Activated gamma-delta T cell (primary cell): ENCODE measurements at places on chromosomes 3 and 15.

DNA sequence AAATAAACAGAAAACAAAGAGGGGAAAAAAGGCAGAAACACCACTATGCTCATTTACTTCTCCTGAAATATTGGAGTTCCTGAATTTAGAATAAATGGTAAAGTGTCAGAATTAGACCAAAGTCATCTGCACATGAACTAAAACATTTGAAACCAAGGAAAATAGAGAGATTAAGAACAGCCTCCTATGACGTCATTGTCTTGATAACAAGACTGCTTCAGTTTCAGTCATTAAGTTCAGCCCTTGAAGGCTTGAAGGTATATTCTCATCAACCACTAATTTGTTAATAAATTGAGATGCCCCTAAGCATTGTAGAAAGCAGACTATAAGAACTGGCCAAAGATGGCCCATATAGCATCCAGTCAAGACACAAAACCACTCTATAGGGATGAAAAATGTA lies 2.5 kb downstream of the SUMF1 start:
- no peak for DNase-seq

DNA sequence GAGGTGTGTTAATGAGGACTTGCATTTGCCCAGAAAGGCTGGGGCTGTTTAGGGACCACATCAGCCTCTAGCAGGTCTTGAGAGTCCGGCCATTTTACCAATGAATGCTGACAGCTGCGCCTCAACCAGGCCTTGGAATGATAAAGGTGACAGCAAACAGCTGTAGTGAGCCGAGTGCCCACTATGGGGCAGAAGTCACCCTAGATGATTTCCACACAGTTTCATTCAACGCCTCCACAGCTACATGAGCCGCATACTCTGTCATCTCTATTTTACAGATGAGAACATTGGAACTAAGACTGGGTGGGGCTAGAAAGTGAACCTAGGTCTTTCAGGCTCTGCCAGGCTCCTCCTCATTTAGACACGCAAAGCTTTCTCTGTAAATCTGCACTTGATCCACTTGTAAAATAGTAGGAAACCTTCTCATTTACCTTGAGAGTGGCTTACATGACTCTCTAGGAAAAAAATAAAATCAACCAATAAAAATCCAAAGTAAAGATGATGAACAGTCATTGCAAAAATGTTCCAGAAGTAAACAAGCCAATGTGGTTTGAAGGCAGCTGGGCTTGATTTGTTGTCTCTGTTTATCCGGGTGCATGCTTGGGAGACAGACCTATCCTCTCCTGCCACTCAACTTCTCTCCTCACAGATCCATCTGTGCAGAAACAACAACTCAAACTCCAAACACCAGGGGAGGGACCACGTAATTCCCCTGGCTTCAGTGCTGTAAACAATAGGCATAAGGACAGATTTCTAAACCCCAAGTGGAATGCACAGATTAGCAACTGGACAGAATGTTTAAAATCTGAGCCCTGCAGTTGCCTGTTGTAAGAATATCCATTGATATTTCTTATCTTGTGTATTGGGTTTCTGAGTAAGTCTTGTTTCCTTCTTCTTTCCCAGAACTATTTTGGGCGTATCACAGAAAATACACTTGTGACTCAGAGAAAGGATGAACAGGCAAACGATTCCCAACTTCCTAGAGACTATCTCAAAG lies 31.5 kb upstream of the LDHAL6B start:
- DNase-seq, result no peak

- no peak for DNase-seq
Measured at GRCh38 chr3:74845081-74845480, 230.6 kb upstream of the CNTN3 start.

DNA sequence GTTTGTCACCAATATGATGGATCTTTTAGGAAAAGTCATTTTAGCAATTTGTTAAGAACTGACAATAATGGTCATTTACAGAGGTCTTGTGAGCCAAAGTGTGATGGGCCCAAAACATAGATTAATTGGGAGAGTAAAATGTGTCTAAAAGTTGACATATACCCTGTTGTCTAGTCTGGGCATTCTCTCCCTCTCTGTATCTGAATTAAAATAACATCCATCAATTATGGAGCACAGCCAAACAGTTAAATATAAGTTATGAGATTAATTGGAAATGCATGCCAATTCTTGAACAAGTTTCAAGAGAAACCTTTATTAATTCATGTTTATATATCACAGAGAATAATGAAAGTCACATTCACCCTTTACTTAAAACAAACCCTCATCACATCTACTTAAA lies 13.6 kb upstream of the NANOGP8 start:
- no peak for DNase-seq

DNA sequence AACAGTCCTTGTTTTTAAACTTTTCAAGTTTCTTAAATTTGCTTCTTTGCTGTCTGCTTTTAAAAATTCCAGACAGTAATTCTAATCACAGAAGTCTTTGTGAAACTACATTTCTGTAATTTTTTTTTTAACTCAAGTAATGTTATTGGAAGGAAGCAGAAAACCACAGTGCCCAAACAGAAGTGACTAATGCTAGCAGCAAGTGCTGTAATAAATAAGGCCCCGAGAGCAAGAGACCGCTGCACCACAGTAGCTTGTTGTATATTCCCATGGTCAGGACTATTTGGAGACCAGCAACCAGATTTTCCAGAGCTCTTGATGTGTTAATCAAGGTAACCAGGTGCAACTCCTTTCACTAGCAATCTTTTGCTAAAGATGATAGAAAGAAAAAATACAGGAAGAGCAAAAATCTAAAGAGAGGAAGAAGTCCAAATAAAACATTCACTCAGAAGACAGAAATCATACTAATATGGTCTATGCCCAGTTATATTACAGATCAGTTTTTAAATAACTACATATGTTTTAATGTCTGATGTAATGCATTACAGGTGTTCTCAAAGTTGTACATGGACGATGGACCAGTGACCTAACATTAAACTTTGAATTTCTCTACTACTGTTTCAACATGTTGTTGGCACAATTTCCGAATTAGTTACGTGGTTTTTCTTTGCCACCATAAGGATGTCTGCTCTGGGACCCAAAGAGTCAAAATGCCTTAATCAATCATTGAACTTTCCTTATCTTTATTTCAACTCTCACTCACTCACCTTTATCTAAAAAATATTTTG lies 36.4 kb downstream of the WWTR1 start:
- DNase-seq, result no peak

DNA sequence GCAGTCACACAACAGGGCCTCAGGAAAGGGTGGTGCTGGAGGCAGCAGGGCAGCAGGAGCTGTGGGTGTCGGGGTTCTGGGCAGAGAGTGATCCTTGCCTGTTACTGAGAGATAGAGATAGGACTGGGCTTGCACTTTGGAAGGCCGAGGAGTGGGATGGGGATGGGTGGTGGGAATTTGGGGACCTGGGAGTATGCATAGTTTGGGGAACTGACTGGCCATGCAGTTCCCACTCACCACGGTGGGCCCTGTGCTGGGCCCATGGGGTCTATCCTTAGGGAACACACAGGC lies 192.5 kb upstream of the LINGO1 start:
- DNase-seq, result no peak
